Amniotic epithelial cell (primary cell): ENCODE measurements at places on chromosomes 2 and 18.

DNA sequence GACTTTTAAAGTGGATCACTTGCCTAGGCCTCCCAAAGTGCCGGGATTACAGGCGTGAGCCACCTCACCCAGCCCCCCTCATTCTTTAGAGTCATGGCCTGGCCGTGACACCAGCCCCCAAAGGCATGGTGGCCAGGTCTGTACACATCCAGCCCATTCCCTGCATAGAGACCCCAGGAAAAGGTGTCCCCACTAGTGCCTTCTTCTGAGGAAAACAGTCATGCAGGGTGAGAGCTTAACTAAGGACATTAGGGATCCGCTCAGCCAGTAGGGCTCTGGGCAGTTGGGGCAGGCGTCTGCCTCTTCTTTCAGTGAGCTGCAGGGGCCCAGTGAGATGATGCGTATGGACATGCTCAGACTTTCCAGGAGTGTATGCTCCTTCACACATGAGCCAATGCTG, 5.7 kb upstream of the AMER3 start:
- DNase-seq = no peak

- no peak for DNase-seq
These were observed 15.0 kb downstream of the ZBTB7C start for GRCh38 chr18:48394176-48394575.

DNA sequence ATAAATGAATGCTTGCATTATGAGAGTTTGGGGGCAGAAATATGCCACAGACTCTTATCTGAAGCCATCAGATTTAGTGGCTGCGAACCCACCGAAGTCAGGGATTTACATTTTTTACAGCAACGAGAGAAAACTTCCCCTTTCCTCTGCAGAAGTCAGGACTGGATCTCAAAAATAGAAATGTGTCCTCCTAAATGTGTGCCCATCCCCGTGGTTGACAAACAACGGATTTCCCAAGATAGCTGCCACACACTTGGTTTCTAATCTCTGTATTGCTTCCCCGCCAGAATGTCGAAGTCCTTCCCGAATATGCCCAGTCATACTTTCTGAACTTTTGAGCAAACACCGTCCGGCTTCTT, 879 bp upstream of the ADAM23 start:
- no peak for DNase-seq

- no peak for DNase-seq
These were observed 24.2 kb downstream of the CDH2 start for GRCh38 chr18:28152754-28153153.

DNA sequence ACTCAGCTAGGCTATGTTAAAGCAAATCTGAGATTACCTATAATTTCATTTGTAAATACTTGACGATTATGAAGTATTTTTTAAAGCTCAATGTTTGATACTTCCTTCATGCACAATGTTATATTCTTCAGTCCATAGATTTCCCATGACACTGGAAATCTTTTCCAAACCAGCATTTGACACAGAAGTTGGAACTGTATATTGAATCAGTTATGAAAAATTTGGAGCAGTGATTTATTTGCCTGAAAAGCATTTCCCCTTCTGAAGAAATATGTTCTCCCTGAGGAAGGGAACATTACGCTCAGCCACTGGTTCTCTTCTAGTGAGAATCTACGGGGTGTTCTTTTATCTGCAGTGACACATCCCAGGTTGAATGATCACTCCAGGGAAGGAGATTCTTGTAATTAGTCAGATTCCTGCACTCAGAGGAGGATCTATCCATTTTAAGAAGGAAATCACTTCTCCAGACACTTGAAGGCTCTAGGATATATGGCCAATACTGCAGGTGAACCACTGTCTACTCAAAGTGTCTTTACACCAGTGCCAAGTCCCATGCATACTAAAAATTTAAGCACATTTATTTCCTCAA, 64.7 kb downstream of the HNRNPLL start:
- peak; percentile 70 for DNase-seq

DNA sequence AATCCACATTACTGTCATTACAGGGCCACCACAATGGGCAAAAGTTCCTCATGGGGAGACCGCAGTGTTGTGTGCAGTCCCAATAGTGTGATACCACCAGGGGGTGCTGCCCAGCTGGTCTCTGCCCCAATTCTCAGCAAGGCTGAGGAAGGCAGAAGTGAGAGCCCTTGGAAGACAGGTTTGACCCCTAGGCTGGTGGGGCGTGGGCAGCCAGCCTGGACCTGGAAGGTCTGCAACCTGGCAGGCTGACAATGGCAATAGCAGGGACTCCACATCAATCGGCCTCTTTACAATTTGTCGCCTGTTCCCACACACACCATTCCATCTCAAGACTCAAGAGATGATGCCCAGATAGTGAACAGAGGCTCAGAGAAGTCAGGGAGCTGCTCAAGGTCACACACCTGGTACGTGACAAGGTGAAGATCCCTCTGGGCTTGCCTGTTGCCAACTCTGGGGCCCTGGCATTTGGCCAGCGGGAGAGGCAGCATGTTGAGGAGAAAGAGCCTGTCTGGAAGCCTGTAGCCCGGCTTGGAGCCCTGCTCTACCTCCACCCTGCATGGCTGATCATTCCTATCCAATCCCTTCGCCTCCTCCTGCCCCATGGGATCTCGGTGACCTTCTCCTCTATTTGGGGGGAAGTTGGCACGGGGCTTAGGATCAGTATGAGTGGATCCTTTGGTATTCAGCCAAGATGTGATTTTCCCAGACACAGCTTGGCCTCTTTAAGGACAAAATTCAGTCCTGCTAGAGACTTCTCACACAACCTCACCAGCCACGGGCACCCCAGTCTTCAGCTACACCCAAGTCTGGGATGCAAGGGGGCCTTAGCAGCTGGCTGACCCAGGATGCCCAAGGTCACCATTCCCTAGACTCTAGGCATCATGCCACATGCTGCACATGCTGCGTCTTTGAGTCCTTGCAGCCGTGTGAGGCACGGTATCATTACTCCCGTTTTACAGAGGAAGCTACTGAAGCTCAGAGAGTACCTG, 2.9 kb upstream of the ATOH8 start:
- DNase-seq = peak; percentile 49

DNA sequence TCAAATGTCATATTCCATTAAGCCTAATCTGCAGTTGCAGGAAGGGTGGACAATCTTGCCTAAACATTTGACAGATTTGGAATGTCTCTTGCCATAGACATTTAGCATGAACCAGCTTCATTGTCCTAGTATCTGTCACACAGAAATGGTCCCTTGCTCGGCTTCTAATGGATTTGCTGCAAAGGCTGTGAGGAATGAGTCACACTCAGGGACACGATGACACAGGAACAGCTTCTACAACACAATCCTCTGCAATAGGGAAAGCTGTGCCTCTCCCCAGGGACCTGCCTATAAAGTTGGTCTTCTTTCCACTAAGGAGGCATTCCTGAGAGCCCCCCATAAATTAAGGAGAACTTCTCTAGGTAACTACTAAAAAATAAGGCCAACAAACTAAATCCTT, 155.1 kb upstream of the L3MBTL4 start:
- DNase-seq = no peak

GRCh38 chr2:26886736-26887135, 38.8 kb downstream of the DPYSL5 start:
- DNase-seq = no peak

DNA sequence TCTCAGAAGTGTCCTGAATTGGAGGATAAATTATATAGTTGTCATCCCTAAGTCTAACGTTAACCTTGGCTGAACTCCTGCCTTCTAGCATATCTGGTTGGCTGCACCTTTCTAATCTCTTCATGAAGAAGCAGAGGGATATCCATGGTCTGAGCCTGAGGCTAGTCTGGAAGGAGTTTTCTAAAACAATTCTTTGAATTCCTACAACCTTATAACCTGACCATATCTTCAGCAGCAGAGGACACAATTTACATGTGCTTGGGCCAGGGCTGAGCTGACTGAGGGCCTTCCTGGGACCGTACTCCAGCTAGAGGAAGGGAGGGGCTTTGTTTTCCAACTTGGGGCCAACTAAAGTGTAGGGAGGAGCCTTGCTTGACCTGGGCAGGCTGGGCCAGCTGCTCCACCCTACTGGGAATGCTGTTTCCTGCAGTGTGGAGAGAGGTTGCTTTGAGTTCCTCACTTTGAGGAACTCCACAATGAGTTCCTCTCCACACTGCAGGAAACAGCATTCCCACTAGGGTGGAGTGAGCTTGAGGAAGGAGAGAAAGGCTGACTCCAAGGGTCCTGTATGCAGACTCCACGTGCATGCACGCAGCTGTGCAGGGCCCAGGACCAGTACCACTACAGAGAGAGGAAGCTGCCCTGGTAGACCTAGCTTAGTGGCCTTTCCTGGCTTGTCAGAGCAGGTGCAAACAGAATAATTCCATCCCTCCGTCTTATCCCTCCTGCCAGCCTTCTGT, 19.6 kb downstream of the CEP68 start:
- no peak for DNase-seq

DNA sequence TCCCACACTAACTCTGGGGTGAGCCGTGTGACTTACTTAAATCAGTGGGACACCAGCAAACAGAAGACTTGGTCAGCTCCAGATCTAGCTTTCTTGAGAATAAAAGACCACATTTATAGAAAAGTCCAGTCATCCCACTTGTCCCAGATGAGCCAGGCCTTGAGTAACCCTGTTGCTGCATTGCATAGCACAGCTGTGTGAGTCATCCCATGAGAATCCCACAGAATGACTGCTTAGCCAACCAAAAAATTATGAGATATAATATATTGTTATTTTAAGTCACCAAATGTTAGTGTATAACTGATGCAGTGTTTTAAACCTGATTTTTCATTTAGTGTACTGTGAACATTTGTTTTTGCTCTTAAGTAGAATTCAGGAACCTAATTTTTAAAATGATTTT, 94.2 kb upstream of the FSHR start:
- peak; percentile 97 for DNase-seq

GRCh38 chr18:63098018-63098981, 221.3 kb downstream of the BCL2 start:
- no peak for DNase-seq

- peak; percentile 94 for DNase-seq
These were observed 8.0 kb upstream of the ITGB6 start for GRCh38 chr2:160207804-160208654.

- DNase-seq = no peak
These were observed 457.3 kb downstream of the XIRP2 start for GRCh38 chr2:167345559-167345958.
